Lower leg skin (tissue), 4 donors: ENCODE measurements at places on chromosomes 7 and 10.

DNA sequence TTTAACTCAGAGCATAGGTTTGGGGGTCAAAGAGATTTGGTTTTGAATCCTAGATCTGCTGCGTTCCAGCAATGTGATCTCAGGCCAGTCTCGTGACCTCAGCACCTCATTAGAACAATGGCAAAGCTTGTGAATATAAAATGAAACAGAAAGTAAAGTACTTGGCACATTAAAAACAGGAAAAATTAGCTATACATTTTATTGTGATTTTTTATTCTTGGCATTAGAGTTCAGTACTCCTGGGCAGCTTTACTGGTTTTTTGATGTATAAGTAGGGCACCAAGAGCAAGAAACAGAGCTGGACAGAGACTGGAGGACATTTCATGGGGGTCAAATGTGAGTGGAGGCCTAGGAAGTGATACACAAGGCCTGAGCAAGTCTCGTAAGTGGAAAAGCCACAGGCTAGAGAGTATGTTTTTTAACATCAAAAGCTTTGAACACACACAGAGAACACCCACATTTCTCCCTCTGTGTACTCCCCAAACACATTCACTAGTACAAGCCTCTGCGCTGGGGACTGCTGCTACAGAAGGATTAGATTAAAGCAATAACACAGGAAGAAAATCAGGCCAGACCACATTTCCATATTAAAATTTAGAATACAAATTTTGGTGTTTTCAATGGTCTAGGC, 157.2 kb upstream of the SLC25A13 start:
- DNase-seq, result no peak

DNA sequence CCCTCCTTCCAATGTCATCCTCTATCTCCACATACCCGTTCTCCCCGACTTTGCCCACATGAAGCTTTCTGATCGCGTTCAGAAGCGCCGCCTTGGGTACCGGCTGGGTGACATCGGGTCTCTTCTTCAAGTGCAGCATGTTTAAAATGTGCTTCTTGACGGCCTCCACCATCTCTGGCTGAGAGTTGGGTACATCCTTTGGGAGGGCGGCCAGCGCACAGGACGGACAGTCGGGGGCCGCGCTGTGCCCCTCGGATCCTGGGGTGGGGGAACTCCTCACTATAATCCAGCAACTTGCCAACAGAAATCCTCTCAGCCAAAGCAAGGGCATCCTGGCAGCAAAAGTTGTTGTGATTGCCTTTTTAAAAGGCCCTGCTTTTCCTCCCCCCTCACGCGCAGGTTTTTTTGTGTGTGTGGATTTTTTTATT, 2.8 kb downstream of the INHBA start:
- DNase-seq, result no peak

GRCh38 chr10:34715511-34716187, 99.4 kb downstream of the PARD3 start:
- no peak for DNase-seq

- no peak for DNase-seq
Measured at GRCh38 chr7:141586878-141587277, 35.7 kb downstream of the AGK start.

DNA sequence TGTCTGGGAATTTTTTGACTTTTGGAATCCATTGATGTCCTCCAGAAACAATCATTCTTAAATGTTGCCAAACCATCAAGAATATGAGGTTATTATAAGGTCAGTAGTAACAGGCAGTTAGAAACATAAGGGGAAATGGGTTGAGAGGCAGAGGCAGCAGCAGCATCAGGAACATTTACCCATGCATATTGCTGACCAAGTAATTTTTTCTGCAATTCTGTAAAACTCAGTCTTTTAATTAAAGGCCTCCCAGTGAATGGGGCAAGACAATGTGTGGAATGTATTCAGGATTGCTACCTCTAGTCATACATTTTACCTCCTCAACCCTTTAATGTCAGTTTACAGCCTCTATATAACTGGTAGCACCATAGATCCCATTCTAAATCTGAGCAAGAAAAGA, 66.5 kb upstream of the SKAP2 start:
- DNase-seq, result no peak

- DNase-seq, result no peak
Measured at GRCh38 chr10:10828623-10829022, 189.0 kb upstream of the CELF2 start.

- DNase-seq, result no peak
Measured at GRCh38 chr10:78134773-78135306, 101.2 kb downstream of the RPS24 start.

DNA sequence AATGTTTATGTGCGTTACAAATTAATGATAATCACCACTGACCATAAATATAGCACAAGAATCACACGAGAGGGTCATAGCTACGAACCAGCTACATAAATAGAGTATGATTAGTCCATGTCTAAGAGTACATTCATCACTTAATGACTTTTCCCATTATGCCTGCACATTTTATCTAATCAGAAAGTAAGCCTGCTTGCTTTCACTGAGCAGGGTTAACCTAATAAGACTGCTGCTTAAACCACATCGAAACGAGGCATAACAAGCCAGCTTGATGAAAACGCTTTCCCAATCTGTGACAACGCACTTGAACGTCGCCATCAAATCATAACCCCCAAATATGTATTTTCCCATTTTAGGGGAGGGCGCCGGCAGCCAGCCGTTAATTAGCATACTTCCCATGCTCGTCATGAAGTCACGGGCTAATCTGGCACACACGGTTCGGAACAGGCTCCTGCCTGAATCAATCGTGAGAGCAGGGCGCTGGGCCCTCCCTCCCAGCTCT, 71.5 kb downstream of the EBF3 start:
- no peak for DNase-seq
